ENCODE measurements at places on chromosomes 2 and 18.
A peak's percentile ranks its signal among the peaks of the same experiment; 100 is the strongest.

GRCh38 chr2:17068021-17068420, 402.4 kb upstream of the CYRIA start:
- no peak for DNase-seq

- no peak for DNase-seq
These were observed 3.7 kb upstream of the SERPINB10 start for GRCh38 chr18:63903851-63904570.

- DNase-seq = no peak
These were observed 820.0 kb upstream of the NXPH2 start for GRCh38 chr2:139600166-139600565.

- DNase-seq = no peak
These were observed 144.9 kb upstream of the HAAO start for GRCh38 chr2:42937171-42937875.

- DNase-seq = no peak
These were observed 209.3 kb downstream of the TDRD15 start for GRCh38 chr2:21332993-21333625.

- no peak for DNase-seq
These were observed 358.2 kb upstream of the MYT1L start for GRCh38 chr2:2689306-2689705.

DNA sequence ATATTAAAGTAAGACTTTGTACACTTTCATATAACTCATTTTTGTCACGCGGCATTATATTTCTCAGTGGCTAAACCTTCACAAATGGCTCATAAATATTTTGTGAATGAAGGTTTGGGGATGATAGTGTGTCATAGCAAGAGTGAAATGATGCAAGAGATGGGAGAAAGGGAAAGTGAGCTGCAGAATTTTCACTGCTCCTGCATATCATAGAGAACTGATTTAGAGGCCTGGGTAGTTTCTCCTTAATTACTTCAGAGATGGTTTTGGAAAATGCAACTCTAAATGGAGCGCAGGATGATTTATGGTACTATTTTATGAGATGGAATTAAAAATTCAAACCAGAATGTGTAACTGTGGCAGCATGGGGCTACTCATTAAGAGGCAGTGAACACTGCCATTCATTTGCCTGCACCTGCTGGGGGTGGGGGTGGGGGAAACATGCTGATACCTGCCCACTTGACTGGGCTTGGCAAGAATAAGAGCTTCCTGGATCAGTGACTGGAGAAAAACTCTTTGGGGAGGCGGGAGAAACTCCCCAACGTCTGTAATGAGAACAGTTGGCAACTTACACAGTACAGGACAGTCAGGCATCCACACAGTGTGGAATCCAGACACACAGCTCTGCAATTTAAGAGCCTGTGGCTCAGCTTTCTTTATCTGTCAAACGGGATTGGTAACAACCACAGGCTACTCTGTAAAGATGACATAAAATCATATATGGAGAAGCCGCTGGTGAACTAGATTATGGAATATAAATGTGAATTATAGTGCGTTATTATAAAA, 941.9 kb downstream of the SLC4A3 start:
- no peak for DNase-seq

- DNase-seq = no peak
These were observed 62.6 kb downstream of the MALT1 start for GRCh38 chr18:58733866-58734265.

GRCh38 chr2:62215306-62216064, 19.6 kb downstream of the B3GNT2 start:
- no peak for DNase-seq

- peak; percentile 56 for DNase-seq
These were observed 24.0 kb upstream of the GALNT5 start for GRCh38 chr2:157233506-157233905.

DNA sequence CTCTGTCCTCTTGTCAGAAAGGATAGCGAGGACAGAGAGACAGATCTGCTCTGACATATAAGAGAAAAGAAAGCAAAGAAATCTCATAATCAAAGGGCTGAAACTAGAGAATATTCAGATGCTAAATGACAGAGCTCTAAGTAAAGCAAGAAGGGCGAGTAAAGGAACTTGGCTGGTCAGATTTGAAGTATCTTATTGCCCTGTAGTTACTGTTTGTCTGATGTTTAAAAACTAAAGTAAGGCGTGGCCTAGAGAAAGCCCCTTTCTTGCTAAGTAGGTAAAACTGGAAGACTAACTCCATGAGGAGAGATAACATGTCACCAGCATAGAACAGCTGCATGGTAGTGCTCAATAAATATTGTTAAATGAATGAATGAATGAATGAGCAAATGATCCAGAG, 70.0 kb downstream of the CRACDL start:
- DNase-seq = no peak

GRCh38 chr2:128736046-128736688, 417.5 kb upstream of the HS6ST1 start:
- DNase-seq = no peak

All from AG04449 (cell line).